Trophoblast cell (in vitro differentiated cells and primary cell): ENCODE measurements at places on chromosomes 6 and 20.

- DNase-seq, result no peak
These were observed 125.7 kb upstream of the RIPOR2 start for GRCh38 chr6:25061289-25061936.

DNA sequence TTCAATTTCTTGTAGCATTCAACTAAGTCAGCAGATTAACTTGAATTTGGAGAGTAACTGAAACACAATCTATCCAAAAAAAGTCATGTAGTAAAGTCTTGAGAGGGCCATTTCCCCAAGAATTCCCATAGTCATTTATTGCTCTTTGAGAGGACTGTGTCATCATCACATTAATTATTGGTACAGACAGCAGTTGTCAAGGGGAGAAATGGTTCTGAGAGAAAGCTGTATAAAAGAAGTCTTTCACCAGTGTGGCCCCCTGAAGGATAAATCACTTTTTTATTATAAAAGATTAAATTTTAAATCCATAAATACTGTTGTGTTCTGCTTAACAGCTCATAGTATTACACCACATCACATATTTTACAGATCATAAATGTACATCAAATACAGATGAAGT, 111.5 kb downstream of the KHDRBS2 start:
- DNase-seq, result no peak

GRCh38 chr6:1039191-1039590, 272.7 kb upstream of the FOXQ1 start:
- DNase-seq, result no peak

DNA sequence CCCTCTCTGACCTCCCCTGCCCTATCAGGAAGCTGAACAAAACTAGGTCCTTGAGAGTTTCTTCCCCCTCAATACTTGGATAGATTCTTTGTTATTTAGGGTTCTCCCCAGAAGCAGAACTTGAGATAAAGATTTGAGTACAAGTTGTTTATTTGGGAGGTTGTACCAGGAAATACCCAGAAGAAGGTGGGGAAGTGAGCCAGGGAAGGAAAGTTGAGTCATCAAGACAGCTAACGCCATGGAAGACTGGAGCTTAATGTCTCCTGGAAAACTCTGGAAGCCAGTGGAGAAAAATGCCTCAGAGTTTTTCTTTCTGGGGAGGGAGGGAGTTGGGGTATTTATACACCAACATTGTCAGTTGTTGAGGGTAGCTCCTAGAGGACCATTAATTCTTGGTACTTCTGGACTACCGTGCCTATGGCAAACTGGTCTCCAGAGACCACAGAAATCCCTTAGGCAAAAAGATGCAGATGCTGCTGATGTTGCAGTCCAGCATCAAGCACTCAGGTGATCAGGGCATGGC, 102.6 kb upstream of the ZFP64 start:
- DNase-seq, result no peak

DNA sequence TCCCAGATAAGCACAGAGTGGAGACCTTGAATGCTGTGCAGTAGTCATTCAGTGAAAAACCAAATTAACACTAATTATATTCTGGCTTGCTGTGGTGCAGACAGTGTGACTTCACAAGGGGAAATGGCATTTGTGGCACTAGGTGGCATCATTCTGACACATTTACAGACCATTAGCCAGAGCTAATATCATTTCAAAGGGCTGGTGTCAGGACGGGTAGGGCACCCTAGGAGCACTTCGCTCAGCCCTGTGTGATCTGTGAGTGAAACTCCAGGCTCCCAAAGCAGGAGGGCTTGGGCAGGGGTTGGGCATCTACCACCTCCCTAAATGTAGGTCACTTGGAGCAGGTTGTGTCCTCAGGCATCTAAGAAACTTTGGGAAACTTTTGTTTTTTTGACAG, 555.8 kb downstream of the PKHD1 start:
- DNase-seq, result no peak

DNA sequence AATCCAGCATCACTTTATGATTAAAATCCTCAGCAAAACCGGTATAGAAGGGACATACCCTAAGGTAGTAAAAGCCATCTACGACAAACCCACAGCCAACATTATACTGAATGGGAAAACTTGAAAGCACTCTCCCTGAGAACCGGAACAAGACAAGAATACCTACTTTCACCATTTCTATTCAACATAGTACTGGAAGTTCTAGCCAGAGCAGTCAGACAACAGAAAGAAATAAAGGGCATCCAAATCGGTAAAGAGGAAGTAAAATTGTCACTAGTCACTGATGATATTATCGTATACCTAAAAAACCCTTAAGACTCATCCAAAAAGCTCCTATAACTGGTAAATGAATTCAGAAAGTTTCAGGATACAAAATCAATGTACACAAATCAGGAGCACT, 33.3 kb downstream of the BLOC1S5 start:
- no peak for DNase-seq

- no peak for DNase-seq
These were observed 163.8 kb upstream of the TAB2 start for GRCh38 chr6:149153693-149154092.

DNA sequence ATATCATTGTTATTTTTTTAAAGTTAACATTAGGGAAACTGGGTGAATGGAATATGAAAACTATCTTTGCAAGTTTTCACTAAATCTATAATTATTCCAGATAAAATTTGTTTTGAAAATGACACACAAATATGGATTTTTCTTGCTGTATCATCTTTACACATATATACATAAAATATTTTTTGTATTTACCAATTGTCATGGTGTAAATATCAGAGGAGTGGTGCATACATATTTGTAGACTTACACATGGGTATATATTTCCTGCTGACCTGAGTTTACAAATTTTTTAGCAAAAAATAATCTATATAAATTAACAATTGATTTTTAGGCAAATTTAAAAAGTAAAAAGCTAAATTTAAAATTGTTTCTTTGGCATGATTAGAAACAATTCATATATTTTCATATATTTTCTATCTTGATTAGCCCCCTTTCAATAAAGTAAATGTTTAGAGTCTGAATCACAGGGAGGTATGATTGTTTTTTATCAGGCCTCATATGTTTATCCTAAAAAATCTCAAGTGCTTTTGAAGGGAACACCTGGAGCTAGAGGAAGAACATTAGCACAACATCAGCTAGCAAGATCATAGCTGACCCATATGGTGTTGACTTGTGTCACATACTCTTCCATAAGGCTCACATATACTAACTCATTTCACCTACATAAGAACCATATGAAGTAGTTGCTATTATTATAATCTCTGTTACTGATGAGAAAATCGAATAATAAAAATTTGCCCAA, 671.8 kb upstream of the GJE1 start:
- no peak for DNase-seq

DNA sequence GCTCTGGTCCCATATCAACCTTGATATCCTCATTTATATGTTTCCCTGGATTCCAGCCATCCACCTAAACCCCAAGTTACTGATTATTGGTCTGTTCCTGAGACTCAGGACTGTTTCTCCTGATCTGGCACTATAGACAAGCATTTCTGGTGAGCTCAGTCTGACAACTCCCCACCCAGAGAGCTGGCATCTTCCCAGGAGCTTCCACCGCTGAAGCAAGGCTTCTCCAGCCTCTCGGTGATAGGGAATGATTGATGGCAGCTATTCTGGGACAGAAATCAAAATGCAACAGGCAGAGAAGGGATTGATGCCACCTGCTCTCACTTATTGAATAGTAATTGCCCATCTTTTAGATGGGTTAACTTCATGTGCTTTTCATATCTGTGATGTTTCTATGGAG, 169.7 kb upstream of the GGTLC1 start:
- DNase-seq, result no peak

GRCh38 chr20:53332022-53332837, 261.4 kb downstream of the ZNF217 start:
- DNase-seq, result peak; percentile 19

DNA sequence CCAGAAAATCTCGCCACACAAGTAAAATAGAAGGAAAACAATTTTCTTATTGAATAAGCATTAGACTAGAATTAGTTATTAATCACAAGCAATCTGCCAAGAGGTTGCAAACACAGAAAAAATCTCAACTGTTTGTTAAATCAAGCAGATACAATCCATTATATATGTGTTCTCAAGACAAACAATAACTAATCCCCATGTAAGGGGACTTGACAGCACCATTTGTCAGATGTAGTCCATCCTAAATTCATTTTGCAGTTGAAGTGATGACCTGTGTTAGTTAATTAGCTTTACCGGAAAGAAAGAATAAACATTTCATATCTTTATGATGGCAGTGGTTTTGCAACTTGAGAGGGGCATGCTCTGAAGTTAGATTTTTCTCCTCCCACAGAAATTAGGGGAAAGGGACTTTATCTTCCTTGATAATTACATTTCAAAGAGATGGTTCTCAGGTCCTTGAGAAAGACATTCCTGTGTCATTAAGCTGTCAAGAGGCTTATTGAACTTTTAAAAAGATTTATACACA, 1588.0 kb downstream of the GRIK2 start:
- DNase-seq, result no peak

GRCh38 chr6:169891421-169891820, 140.0 kb downstream of the ERMARD start:
- no peak for DNase-seq

GRCh38 chr6:16286151-16286522, 47.8 kb downstream of the GMPR start:
- peak; percentile 42 for DNase-seq

GRCh38 chr6:104623052-104623690, 236.5 kb downstream of the HACE1 start:
- no peak for DNase-seq

- DNase-seq, result no peak
These were observed 17.2 kb downstream of the GPLD1 start for GRCh38 chr6:24472181-24472580.

DNA sequence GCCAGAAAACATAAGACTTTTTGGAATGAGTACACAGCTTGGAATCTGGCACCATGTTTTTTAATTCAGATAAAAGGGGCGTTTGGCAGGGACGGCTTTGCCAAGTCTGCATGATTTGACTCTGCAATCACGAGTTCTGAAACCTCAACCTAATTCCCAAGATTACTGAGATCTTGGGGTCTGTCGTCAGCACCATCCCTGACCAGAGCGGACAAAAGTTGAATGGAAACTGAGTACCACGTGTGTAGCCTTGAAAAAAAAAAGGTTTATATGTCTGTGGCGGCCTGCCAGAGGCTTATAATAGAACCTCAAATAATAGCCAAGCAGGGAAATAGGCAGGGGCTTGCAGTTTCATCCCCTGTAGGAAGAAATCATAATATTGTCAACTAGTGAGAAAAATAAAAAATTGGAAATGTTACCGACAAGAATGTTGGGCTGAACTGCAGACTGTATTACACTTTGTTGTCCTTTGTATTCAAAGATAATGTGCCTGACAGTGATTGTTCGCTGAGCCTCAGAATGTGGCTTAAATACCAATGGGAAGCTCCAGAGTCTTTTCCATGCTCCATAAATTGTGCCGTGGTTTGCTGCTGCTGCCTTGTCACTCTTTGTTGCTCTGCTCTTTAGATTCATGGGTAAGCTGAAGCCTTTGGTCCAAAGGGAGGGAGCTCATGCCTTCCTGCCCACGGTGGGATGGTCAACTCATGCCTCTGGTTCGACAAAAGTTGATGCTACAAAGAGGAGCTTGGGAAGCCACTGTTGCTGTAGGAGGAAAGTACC, 118.8 kb upstream of the ARID1B start:
- no peak for DNase-seq
